Activated CD4-positive, alpha-beta T cell treated with anti-CD3 and anti-CD28 coated beads, Interleukin-2, amount 10 ng/mL, durations not matched to agents 24 days and 14 days (primary cell): ENCODE measurements at places on chromosomes 6 and 20. TPM values are rescaled to one million over a fixed set of nuclear protein-coding genes. Genes with fewer than 3 reads are reported as not detected.

- DNase-seq: peak; percentile 73
- H3K4me3 ChIP-seq: peak overlapping the region; percentile 49
- peak overlapping the region; percentile 98 for H3K27ac ChIP-seq
- no peaks in the 10 kb centered on the region for H3K27me3 ChIP-seq
- H3K4me1 ChIP-seq: peaks cover 44% of the 10 kb centered on the region
Measured at GRCh38 chr6:139126255-139126654, 8.6 kb upstream of the HECA start.

GRCh38 chr6:27592481-27593199, 119.7 kb upstream of the ZNF184 start:
- H3K4me3 ChIP-seq: no peak overlapping the region
- H3K36me3 ChIP-seq: no peaks in the 10 kb centered on the region
- peak; percentile 83 for DNase-seq
- no peak overlapping the region for H3K27ac ChIP-seq

- H3K27ac ChIP-seq: no peak overlapping the region
- no peak for DNase-seq
- no peaks in the 10 kb centered on the region for H3K36me3 ChIP-seq
- H3K4me3 ChIP-seq: no peak overlapping the region
Measured at GRCh38 chr6:1075880-1076279, 236.0 kb upstream of the FOXQ1 start.

GRCh38 chr6:27254566-27254965, 7.1 kb downstream of the PRSS16 start:
- no peak overlapping the region for H3K4me3 ChIP-seq
- DNase-seq: no peak
- H3K27ac ChIP-seq: no peak overlapping the region
- H3K4me1 ChIP-seq: peaks cover 11% of the 10 kb centered on the region
- no peaks in the 10 kb centered on the region for H3K36me3 ChIP-seq
- H3K27me3 ChIP-seq: peaks cover 56% of the 10 kb centered on the region

DNA sequence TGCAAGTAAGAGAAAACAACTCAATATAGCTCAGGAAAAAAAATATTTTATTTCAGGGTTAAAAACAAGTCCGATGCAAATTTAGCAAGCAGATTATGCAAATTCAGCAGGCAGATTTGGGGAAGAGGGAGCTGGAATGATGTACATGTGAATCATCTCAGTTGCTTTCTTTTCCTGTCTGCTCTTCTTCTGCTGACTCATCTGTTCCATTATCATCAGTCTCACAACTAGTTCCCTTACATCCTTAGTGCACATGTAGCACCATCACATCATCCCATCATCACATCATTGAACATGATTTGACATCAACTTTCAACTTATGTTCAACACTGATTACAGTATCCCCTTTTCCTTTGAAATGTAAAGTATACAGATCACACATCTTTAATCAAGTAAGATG, 11.5 kb upstream of the DEFB113 start:
- peaks cover 10% of the 10 kb centered on the region for H3K4me1 ChIP-seq
- no peaks in the 10 kb centered on the region for H3K27me3 ChIP-seq
- no peak overlapping the region for H3K4me3 ChIP-seq
- no peak for DNase-seq
- no peak overlapping the region for H3K27ac ChIP-seq

- H3K4me3 ChIP-seq: no peak overlapping the region
- no peak for DNase-seq
- H3K4me1 ChIP-seq: no peaks in the 10 kb centered on the region
- no peak overlapping the region for H3K27ac ChIP-seq
- H3K27me3 ChIP-seq: no peaks in the 10 kb centered on the region
Measured at GRCh38 chr6:55443238-55444134, 116.2 kb downstream of the GFRAL start.

DNA sequence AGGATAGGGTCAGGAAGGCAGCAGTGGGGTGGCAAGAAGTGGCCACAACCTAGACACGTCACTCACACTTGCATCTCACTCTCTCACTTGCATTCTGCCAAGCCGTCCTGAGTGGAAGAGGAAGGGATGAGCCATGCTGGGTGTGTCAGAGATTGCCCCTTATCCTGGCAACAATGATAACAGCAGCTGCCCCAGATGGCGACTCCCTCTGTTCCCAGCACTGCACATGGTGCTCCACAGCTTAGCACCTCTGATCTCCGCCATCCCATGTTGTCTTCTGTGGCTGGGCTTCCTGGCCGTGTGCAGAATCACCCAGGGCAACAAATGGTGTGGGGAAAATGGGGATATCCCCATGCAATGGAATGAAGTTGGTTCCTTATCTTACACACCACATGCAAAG, 11.1 kb downstream of the KCNB1 start:
- DNase-seq: no peak
- no peaks in the 10 kb centered on the region for H3K36me3 ChIP-seq
- H3K27ac ChIP-seq: no peak overlapping the region
- no peaks in the 10 kb centered on the region for H3K4me1 ChIP-seq
- peaks cover 36% of the 10 kb centered on the region for H3K27me3 ChIP-seq

- H3K27me3 ChIP-seq: peaks cover 11% of the 10 kb centered on the region
- H3K27ac ChIP-seq: peak overlapping the region; percentile 63
- no peak for DNase-seq
- peaks cover 14% of the 10 kb centered on the region for H3K4me1 ChIP-seq
- H3K36me3 ChIP-seq: no peaks in the 10 kb centered on the region
Measured at GRCh38 chr20:59102841-59103299, 60.3 kb upstream of the PRELID3B start.

DNA sequence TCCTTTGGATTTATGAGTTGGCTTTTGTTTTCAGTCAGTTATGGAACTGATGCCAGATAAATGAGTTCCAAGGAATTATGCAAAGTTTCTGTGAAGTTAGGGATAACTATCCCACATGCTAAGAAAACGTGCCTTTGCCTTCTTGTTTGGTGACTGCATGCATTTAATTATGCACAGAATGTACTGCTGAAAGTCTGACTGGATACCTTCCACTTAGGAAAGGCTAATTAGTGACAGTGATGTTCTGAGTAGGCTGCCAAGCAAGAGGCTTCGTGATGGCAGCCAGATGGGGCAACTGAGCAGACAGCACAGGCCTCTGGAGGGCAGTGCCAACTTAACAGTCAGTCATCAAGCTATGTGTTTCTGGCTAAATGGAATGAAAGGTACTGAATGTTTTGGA, 289.9 kb downstream of the CD109 start:
- no peaks in the 10 kb centered on the region for H3K4me1 ChIP-seq
- H3K4me3 ChIP-seq: no peak overlapping the region
- no peak for DNase-seq
- H3K27me3 ChIP-seq: peaks cover 3% of the 10 kb centered on the region
- H3K36me3 ChIP-seq: no peaks in the 10 kb centered on the region

GRCh38 chr6:151757506-151757955, 50.0 kb upstream of the ESR1 start:
- H3K36me3 ChIP-seq: peaks cover 9% of the 10 kb centered on the region
- H3K4me3 ChIP-seq: peak overlapping the region; percentile 67
- DNase-seq: peak; percentile 84
- H3K4me1 ChIP-seq: peaks cover 36% of the 10 kb centered on the region

DNA sequence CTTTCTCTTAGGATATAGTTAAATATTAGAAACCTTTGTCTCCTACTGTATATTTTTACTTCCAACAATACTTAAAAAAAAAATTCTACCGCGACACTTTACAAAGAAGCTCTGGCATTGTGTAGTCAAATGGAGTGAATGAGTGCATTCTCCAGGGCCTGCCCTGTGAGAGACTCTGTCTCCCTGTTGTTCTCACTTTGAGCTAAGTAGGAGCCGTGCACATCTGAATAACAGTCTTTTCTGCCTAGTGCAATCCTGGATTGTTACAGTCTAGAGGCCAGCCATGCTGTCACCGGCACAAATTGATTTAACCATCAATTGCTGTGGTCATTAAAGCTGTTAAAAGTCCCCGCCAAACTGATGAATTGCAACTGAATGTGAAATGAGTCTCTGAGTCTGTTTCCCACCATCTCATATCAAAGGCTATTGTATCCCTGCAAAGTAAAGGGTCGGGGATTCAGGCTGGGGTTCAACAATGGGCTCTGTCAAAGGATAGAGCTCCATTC, 156.0 kb downstream of the RFPL4B start:
- H3K27me3 ChIP-seq: no peaks in the 10 kb centered on the region
- H3K36me3 ChIP-seq: no peaks in the 10 kb centered on the region
- H3K27ac ChIP-seq: no peak overlapping the region
- H3K4me1 ChIP-seq: no peaks in the 10 kb centered on the region
- no peak overlapping the region for H3K4me3 ChIP-seq
- DNase-seq: no peak

- no peak overlapping the region for H3K4me3 ChIP-seq
- DNase-seq: no peak
- no peaks in the 10 kb centered on the region for H3K27me3 ChIP-seq
- peaks cover 24% of the 10 kb centered on the region for H3K4me1 ChIP-seq
Measured at GRCh38 chr20:50223039-50224005, 32.7 kb downstream of the CEBPB start.

GRCh38 chr6:22958677-22959076, 389.3 kb downstream of the HDGFL1 start:
- H3K36me3 ChIP-seq: peaks cover 5% of the 10 kb centered on the region
- DNase-seq: no peak
- H3K27me3 ChIP-seq: no peaks in the 10 kb centered on the region
- no peak overlapping the region for H3K27ac ChIP-seq
- peaks cover 22% of the 10 kb centered on the region for H3K4me1 ChIP-seq

DNA sequence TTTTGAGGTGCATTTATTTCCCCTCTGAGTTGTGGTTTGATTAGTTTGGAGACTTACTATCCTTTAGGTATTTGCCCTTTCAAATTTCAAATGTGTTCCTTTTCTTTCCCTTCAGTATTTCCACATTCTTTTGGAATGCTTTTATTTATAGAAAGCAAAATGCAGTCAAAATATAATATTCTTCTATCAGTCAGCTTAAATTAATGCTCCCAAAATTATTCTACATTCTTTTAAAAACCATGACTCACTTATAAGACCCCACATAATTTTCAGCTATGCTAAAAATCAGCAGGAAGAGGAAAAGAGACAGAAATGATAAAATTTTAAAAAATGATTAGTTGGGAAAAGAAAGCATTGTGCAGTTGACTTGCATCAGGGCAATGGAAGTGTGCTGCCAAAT, 180.0 kb upstream of the SMLR1 start:
- H3K4me1 ChIP-seq: peaks cover 2% of the 10 kb centered on the region
- H3K4me3 ChIP-seq: no peak overlapping the region
- H3K27me3 ChIP-seq: no peaks in the 10 kb centered on the region
- H3K27ac ChIP-seq: no peak overlapping the region

GRCh38 chr20:57066126-57066900, 200.1 kb downstream of the BMP7 start:
- peaks cover 27% of the 10 kb centered on the region for H3K27me3 ChIP-seq
- H3K27ac ChIP-seq: no peak overlapping the region
- H3K4me1 ChIP-seq: no peaks in the 10 kb centered on the region
- H3K4me3 ChIP-seq: no peak overlapping the region

DNA sequence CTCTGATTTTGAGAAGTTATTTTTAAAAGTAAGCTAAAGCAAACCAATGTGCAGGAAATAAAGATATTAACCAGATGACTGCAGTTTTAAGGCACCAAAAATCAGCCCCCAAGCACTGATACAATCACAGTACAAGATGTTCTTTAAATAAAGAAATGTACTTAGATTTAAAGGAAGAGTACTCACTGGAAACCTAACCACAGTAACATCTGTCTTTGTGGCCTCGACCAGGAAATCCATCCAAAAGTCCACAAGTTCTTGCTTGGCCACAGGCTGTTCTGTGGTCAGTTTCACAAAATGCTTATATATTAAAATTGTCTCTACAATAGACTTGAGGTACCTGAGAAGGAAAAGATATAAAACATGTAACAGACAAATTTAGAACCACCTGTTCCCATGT, 105.9 kb upstream of the MAP7 start:
- no peak overlapping the region for H3K4me3 ChIP-seq
- no peaks in the 10 kb centered on the region for H3K4me1 ChIP-seq
- H3K27ac ChIP-seq: no peak overlapping the region
- no peak for DNase-seq
- H3K27me3 ChIP-seq: no peaks in the 10 kb centered on the region

DNA sequence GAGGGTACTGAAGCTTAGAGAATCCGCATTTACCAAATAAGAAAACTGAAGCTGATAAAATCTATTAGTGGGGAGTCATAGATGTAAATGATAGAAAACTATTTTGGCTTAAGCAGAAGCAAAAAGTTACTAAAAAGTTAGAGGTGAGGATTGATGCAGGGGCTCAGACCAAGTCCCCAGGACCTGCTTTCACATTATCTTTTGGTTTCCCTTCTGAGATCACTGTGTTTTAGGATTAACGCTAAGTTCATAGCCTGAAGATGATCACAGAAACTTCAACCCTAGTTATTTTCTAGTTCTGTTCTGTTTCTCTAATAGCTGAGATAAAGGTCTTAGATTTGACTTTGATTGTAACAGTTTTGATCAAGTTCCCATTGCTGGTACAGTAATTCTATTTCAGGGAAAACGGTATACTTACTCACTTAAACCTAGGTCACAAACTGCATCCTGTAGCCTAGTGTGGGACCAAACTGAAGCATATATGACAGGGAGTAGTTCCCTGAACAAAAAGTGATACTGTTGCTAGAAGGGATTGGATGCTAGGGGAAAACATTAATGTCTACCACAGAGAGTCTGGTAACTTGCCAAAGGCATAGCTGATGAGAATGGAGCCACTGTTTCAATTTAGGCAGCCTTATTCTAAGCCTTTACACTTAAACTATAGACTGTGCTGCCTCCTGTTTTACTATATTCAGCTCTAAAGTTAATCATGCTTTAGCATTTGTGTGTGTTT, 13.1 kb downstream of the CYB5R4 start:
- H3K4me1 ChIP-seq: peaks cover 9% of the 10 kb centered on the region
- no peak for DNase-seq
- H3K36me3 ChIP-seq: peaks cover 20% of the 10 kb centered on the region
- H3K4me3 ChIP-seq: no peak overlapping the region
- H3K27ac ChIP-seq: no peak overlapping the region

DNA sequence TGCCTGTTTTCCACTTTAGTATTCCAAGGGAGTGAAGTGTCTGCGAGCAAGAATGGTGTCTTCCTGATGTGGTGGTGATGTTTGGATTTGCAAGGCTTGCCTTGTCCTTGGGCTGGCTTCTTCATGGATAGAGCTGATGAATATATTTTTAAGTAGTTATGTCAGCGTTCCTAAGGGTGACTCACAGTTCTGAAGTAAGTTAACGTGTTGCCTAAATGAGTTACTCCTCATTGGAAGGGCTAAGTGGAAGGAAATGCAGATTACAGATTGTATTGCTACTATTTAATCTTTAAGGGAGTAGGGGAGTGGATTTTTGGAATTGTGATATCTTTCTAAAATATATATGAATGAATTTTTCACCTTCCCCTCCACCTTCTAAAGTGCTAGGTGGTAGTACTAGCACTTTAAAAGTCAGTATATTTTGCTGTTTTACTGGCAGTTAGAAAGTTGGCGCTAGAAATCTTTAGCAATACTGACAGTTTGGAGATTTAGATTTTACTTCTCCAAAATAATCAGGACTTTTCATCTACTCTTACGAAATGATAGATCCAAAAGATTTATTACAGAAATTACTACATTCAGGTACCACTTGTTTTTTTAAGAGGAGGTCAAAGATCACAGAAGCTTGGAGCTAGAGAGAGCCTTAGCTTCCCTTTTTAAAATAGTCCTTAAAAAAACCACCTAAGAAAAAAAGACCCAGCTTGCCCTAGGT, 197.4 kb downstream of the JARID2 start:
- H3K27me3 ChIP-seq: no peaks in the 10 kb centered on the region
- peaks cover 4% of the 10 kb centered on the region for H3K36me3 ChIP-seq
- no peak overlapping the region for H3K27ac ChIP-seq
- no peak overlapping the region for H3K4me3 ChIP-seq
- peaks cover 66% of the 10 kb centered on the region for H3K4me1 ChIP-seq

Gene C6orf52
- 2.2 and 3.0 TPM in 2 replicates for total RNA-seq

Gene ANKRD66
- total RNA-seq: not detected in 2 replicates

Gene ADAM33
- not detected in 2 replicates for total RNA-seq

Gene RIMS1
- not detected in 2 replicates for total RNA-seq

Gene MLN
- not detected in 2 replicates for total RNA-seq

Gene LINC00237
- total RNA-seq: not detected in 2 replicates
